ENCODE measurements at places on chromosomes 2 and 18. TPM values are rescaled to one million over a fixed set of nuclear protein-coding genes. Genes with fewer than 3 reads are reported as not detected.

DNA sequence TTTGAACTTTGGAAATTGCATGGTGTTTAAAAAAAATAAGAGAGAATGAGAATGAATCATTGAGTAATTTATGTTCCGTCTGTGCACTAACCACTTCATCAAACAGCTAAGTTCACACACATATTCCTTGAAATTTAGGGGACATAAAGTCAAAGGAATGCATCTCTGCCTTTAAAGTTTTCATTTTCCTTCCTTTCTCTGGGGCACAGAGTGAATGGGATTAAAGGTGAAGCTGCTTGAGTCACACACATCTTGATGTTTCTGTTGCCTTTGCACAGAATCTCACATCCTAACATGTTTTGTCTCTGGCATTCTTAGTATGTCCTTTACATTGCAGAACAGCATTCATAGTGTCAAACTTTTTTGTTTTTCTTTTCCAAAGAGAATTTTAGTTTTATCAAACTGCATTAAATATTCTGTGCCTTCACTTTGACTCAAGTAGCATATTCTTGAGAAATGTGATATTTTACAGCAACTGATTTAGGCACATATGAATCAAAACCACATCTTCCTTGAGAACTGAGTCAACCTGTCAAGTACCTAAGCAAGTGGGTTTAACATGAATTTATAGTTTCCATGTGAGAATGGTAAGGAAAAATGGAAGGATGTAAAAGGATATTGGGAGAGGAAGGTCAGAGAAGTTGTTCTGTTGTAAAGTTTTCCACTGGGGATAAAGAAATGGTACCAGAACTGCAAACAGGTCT is 169.1 kb upstream of the THUMPD2 start:
- no peak for DNase-seq

- no peak for DNase-seq
Observed at GRCh38 chr2:96866586-96866985, 3.3 kb downstream of the SEMA4C start.

DNA sequence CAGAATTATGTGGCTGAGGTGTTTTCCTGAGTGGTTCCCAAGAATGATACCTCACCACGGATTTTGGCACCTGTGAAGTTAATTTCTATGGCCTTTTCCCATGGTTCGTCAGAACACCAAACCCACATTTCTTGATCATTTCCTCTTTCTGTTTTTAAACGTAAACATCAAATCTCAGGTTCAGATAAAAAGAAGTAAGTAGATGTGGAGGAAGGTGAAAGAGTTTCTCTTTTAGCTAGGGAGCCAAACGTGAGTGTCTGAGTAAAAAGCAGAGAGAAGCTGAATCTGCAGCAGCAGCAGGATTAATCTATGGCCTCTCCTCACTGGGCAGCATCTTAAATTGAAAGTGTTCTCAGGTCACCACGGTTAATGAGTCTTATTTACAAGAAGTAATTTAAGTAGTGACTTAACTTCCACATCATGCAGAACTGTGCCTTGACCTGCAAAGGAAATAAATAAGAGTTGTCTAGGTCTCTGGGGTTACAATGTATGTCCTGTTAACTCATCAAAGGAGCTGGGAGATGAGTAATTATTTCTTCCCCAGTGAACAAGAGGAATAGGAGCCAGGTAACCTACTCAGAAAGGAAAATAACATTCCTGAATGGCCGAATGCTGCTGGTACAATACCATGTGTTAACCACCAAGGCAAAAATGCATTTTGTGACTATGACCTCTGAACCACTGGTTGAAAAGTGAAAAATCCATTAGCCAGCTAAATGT is 139.6 kb upstream of the NETO1 start:
- no peak for DNase-seq

GRCh38 chr2:43225093-43225787 is 1.2 kb downstream of the ZFP36L2 start:
- peak; percentile 49 for DNase-seq

GRCh38 chr2:23760736-23761135 is 166.2 kb downstream of the ATAD2B start:
- no peak for DNase-seq

The KCNE4 gene
- 19.3 TPM for total RNA-seq

GRCh38 chr2:45279356-45279755 is 270.1 kb upstream of the SIX2 start:
- no peak for DNase-seq

DNA sequence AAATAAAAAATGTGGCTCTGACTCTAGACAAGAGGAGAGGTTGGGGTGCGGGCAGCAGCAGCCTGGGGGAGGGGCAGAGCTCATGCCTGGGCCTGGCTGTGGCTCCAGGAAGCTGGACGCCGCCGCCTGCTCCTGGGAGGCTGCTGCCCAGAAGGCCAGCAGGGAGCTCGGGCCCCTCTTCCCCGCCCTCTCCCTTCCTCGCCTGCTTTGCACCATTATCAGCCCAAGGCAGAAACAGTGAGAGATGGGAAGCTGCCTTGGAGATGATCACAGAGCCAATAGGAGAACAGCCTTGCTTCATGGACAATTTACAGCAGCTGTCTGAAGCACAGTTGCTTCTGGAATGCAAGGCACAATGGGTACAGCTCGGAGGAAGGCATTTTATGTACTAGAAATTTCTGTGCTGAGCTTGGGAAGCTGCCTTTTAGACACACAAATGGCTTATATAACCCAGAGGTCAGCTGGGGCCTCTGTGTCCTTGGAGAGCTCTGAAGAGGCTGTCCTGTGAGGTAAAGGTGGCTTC is 55.3 kb upstream of the AFF3 start:
- DNase-seq, result peak; percentile 89

The SYT4 gene
- total RNA-seq, result 0.38 TPM

The STAT1 gene
- total RNA-seq, result 56.7 TPM

Data from thyroid gland (tissue), 4 donors.